ENCODE measurements at places on chromosomes 11 and 22.

GRCh38 chr22:41092023-41092817 is at the start of gene EP300:
Gene EP300 (plus strand): TSS chr22:41092592. CDS start chr22:41093005, 413 bp downstream.
- DNase-seq, result peak; percentile 85

DNA sequence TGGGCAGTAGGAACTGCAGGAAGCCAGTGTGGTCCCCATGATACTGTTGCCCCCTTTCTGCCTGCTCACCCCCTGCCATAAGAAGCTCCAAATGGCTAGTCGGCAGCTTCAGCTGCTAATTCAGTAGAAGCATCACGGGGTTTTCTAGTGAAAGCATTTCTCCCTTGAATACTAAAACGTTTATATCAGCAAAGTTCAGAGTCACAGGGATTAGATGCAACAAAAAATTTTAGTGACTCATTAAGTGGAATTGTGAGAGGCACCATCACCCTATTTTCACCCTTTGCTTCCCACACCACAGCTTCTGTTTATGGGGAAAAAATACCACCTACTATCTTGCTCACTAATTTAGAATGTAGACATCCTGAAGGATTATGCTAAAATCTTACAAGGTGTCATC is 25.2 kb downstream of the RAB39A start:
- no peak for DNase-seq

GRCh38 chr11:45245218-45246045 is 40.7 kb downstream of the SYT13 start:
- DNase-seq, result no peak

GRCh38 chr11:117612177-117612576 is 184.8 kb downstream of the DSCAML1 start:
- DNase-seq, result no peak

- DNase-seq, result no peak
These were observed 33.2 kb upstream of the CRYBB3 start for GRCh38 chr22:25166266-25167040.

DNA sequence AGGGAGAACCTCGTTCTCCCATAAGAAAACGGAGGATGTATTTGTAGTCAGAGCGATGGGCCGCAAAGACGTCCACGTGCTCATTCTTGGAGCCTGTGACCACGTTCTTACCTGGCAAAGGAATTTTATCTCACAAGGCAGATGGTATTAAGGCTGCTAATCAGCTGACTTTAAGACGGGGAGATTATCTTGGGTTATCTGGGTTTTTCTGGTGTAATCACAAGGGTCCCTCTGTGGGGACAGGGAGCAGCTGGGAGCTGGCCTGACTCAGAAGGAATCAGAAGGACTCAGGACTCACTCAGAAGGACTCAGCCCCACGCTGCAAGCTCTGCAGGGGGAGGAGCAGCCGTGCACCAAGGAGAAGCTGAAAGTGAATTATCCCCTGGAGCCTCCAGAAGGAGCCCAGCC is 7.5 kb upstream of the SIGIRR start:
- peak; percentile 29 for DNase-seq

DNA sequence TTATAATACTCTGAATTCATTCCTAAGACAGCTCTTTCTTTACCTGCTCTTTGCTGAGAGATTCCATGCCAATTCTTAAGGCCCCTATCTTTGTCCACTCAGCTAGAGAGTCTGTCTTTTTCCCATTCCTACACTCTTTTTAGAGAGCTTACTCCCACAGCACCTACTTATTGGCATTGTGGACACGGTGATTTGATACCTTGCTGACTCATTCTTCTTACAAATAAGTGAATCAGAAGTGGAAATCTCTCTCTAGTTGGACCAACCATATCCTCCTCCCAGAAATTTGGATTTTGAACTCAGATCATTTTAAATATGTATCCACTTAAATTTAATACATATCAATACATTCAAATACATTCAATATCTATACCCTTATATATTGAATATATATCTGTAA is 32.5 kb upstream of the OR6M1 start:
- no peak for DNase-seq

DNA sequence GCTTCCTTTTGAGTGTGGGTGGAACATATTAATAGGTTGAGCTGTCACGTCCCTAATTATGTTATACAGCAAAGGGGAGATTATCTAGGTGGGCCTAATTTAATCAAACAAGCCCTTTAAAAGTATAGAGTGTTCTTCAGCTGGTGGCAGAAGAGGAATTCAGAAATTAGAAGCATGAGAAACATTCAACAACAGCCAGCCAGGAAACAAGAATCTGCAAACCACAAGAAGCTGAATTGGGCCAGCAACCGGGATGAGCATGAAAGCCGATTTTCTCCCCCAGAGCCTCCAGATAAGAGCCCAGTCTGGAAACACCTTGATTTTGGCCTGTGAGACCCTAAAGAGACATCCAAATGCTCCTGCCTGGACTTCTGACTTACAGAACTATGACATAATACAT is 105.8 kb upstream of the LDLRAD3 start:
- no peak for DNase-seq
